Astrocyte of the spinal cord (primary cell): ENCODE measurements at places on chromosomes 2 and 18.

- DNase-seq: no peak
Observed at GRCh38 chr2:140422759-140423158, 1642.6 kb upstream of the NXPH2 start.

DNA sequence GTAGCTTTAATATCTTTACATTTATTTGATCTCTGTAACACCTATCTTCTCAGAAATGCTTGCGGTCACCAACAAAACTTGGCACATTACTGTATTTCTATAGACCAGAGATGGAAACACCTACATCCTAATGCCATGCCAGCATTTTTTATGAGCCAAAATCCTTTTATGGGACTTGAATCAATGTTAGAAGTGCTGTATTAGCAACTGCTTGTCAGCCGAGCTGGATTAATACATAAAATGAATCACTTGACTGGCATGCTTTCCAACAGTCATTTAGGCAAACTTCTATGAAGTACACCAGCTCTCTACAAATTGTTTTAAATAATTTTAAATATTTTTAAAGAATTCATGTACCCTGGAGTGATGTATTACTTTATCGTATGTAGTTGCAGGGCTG lies 272.9 kb upstream of the NRP2 start:
- no peak for DNase-seq

- DNase-seq: no peak
Observed at GRCh38 chr18:3388323-3388722, 61.6 kb upstream of the TGIF1 start.

GRCh38 chr18:13397504-13398163 lies 179.1 kb downstream of the LDLRAD4 start:
- no peak for DNase-seq

DNA sequence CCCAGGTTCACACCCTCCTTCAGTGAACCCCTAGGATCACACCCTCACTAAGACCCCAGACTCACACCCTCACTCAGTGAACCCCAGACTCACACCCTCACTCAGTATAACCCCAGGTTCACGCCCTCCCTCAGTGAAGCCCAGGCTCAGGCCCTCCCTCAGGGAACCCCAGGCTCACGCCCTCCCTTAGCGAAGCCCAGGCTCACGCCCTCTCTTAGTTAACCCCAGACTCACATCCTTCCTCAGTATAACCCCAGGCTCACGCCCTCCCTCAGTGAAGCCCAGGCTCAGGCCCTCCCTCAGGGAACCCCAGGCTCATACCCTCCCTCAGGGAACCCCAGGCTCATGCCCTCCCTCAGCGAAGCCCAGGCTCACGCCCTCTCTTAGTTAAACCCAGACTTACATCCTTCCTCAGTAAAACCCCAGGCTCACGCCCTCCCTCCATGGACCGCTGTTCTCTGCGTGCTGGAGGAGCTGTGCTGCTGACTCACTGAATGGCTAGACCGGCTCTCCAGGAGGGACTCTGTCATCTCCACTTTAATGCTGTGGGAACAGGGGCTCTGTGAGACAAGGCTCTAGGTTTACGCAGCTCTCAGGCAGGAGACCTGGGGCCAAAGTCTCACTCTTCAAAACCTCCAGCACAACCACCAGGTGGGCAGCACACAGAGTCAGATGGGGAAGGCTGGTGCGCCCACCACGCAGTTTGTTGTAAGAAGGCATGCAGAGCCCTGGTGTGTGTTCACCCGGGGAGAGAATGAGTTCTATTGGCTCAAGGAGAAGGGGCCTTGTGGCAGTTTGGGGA lies 506.9 kb upstream of the MYT1L start:
- no peak for DNase-seq

DNA sequence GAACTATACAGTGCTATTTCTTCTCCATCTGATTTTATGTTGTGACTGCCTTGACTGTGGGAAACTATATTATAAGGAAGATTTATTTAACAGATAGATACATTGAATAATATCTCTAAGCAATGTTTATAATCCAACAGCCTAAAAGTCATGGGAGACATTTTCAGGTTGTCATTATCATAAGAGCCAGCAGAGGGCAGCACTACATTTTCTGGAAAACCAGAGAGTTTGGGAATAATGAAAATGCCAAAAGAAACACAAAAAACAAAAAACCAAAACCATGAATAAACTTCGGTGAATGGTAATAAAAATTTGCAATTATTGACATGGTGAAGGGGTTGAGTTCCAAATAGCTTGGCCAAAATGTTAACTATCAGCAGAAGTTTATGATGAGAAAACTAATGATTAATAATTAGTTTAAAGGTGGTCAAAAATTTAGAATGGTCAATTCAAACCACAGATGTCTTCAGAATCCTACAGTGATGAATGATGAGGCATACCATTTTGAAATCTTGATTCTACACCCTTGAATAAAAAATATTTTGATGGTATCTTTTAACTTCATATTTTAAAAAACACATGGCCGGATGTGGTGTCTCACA lies 4.7 kb downstream of the EEF1B2 start:
- DNase-seq: peak; percentile 40

- DNase-seq: no peak
Observed at GRCh38 chr2:203892207-203892606, 24.6 kb downstream of the CTLA4 start.

DNA sequence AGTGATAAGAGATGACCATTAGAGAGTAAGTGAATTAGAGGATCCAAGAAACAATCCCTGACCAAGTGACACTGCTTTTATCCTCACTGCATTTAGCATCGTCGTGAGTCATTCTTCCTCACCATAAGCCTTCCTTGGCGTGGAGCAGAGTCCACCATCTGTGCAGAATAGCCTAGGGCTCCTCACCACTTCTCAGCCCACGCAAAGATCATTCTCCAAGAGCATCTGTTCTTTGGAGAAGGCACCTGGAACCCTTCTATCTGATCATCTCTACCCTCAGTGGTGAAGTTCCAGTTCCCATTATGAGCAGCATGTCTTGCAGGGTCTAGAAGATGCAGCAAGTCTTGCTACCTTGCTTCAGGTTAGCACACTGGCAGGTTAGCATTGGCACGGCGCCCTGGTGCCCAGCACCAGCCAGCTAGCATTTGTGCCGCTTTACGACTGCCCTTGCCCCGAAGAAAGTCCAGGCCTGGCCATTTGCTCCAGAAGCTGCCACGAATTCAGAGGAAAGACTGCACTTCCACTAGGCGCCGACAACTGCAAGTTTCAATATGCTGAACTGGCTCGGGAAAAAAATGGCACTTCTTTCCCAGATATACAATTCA lies 225.8 kb downstream of the TTC32 start:
- no peak for DNase-seq

GRCh38 chr18:23727707-23728493 lies 38.6 kb downstream of the LAMA3 start:
- no peak for DNase-seq

DNA sequence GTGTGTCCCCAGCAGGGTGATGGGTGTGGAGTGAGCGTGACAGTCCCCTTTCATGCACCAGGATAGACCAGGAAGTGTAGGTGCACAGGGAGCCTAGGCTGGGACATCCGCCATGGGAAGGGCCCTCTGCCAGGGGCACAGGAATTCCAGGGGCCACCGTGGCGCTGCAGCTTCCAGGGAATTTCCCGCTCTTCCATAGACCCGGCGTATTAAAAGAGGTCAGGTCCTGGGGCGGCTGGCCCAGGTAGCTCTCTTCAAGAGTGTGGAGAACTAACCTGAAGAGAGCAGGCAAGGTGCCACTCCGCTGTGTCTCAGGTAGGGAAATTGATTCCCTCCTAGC lies 42.0 kb downstream of the ATP6V1C2 start:
- DNase-seq: no peak

- no peak for DNase-seq
Observed at GRCh38 chr2:46699934-46700256, 215.7 kb downstream of the MCFD2 start.

- DNase-seq: peak; percentile 80
Observed at GRCh38 chr2:44549099-44549471, 187.3 kb downstream of the CAMKMT start.

DNA sequence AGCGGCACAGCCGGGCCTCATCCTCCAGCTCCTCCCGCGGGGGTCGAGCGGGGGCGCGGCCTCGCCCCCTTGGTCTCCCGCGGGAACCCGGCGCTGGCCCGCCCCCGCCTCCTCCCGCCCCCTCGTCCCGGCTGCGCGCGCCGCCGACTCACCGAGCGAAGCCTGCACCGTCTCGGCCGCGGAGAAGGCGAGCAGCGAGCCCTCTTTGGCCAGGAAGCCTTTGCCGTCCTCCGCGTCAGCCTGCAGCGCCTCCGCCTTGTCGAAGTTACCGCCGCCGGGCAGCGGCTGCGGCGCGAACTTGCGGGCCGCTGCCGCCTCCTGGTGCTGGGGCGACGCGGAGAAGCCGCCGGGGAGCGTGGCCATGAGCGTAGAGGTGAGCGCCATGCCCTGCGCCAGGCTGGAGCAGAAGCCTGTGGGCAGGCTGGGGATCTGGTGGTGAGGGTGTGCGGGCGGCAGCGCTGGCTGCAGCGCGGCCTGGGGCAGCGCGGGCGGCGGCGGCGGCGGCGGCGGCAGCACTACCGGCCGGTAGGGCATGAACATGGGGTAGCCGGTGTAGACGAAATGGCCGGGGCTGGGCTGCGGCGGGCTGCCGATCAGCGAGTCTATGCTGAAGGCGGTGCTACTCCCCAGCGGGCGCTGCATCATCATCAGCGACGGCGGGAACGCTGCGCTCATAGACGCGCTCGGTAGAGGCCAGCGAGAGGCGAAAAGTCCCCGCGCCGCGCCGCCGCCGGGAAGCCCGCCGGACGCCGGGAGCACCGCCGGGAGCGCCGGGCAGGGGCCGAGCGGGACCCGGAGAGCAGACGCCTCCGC lies 683 bp downstream of the GBX2 start:
- DNase-seq: peak; percentile 55
